Right renal cortex interstitium (tissue), 3 donors: ENCODE measurements at places on chromosomes 1 and 21. TPM values are rescaled to one million over a fixed set of nuclear protein-coding genes. Genes with fewer than 3 reads are reported as not detected.

The ANGPTL3 gene
- polyA plus RNA-seq, result 7.4 TPM

GRCh38 chr1:177211231-177211630, 40.5 kb downstream of the BRINP2 start:
- DNase-seq, result no peak

DNA sequence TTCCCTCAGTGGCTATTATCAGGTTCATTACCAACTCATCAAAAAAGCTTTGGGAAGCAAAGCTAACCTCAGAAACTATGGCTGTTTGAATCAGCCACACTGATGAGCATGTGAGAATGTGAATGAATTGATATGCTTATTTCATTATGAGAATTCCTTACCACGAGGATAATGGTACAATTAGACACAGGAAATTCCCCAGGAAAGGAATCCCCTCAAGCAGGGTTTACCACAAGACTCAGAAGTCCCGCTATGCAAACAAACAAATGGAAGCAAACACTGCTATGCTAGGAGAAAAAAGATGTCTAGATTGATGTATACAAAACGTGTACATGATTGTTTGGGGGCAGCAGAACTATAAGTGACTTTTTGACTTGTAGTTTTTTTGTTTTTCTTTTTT, 205.0 kb downstream of the HMCN1 start:
- DNase-seq, result no peak

The WNT2B gene
- 1.8 TPM for polyA plus RNA-seq

- DNase-seq, result no peak
Observed at GRCh38 chr1:975896-976683, 5.8 kb downstream of the PERM1 start.

DNA sequence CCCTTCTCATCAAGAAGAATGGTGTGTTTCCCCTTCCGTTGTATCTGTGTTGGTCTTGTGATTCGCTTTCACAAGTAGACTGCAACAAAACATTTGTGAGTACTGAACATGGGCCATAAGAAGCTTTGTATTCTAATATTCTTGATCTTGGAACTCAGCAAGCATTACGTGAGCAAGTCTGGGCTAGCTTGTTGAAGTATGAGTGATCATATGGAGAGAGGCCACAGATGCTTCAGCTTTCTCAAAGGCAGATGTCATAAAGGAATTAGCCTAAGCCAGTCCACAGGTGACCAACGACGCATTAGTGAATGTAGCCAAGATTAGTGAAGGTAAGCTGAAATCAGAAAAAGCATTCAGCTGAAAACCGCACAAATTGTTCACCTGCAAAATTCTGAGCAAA, 609.6 kb upstream of the NEGR1 start:
- no peak for DNase-seq

The KCNE2 gene
- polyA plus RNA-seq, result 0.87 TPM

The RNF186 gene
- 0.28 TPM for polyA plus RNA-seq

DNA sequence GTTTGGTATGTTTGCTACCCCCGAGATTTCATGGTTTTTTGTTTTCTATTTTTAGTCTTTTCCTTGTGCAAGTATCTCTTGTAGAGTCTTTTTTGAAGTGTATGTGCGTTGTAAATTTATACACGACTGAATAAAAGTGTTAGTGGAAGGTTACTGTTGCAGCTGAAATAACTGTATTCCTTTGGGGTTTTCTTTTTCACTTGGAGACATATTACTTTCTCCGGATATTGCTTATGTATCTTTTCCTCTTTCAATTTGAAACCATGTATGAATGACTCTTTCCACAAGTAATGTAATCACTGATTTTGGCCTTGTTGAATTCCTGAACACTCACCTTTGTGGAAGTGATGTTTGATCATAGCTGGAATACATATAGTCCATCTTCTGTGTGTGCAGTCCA, 956 bp downstream of the URB2 start:
- no peak for DNase-seq

- no peak for DNase-seq
Observed at GRCh38 chr21:41804381-41804780, 37.5 kb upstream of the RIPK4 start.

GRCh38 chr1:99636647-99637175, 9.2 kb upstream of the PALMD start:
- no peak for DNase-seq

DNA sequence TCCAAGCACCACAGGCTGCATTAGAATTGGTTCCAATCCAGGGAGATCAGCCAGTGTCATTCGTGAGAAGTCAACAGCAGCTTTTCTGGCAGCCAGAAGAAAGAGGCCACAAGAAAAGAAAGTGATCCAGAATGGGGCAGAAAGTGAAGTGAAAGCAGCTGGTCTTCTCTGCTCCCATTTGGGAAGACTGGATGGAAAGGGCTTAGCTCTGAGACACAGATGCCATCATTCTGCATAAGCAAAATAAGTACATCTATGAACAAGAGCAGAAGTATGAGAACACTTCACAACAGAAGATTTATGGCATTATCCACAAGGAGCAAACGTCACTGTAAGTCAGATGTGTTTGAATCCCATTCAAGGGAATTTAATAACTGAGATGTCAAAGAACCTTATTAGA, 326.5 kb upstream of the ESRRG start:
- DNase-seq, result no peak

DNA sequence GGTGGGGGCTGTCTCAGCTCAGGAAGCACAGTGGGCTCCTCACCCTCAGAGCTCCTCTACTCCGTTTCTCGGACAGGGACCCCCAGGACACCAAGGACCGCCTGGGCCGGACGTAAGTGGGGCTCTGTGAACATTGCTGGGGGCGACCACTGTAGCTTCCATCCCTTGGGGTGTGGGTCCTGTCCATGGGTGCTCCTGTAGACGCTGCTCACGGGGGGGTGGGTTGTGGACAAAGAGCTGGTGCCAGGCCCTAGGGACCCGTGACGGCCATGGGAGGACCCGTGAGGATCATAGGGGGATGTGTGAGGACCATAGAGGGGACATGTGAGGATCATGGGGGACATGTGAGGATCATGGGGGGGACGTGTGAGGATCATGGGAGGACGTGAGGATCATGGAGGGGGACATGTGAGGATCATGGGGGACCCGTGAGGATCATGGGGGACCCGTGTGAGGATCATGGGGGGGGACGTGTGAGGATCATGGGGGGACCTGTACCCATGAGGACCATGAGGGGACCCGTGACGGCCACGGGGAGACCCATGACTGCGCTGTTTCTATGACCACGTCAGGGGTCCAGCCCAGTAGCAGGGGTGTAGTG, 18.1 kb downstream of the COL6A1 start:
- DNase-seq, result no peak

The KIF1B gene
- 45.6 TPM for polyA plus RNA-seq

DNA sequence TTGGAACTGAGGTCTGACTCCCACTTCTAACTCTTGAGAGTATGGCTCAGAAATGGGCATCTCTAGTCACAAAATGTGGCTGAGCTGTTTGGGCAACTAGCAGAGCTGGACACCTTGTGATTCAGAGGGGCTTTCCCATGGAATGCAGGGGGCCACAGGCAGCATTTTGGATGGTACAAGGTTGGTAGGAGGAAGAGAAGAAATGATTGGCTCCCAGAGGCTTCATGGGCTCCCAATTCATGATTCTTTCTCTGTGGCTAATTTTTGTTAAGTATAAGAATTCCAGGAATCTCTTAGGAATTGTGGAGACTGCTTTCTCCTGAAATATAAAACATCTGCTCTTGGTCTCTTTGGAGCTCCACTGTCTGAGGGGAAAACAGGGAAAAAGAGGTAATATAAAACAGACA, 49.7 kb downstream of the PBX1 start:
- no peak for DNase-seq

DNA sequence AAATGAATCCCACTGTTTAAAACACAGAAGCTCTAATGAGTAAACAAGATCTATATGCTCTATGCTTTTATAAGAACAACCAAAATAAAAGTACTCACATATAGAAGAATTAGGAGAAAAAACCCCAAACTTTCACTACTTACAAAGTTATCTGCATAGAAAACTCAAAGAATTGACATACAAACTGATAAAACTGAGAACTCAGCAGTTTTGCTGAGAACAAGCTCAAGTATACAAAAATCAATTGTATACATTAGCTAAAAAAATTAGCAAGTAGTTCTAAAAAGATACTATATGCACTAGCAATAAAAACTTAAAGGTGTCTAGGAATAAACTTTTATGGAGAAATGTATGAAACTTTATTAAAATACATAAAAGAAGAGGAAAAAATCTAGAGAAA, 186.2 kb upstream of the KAZN start:
- DNase-seq, result no peak

DNA sequence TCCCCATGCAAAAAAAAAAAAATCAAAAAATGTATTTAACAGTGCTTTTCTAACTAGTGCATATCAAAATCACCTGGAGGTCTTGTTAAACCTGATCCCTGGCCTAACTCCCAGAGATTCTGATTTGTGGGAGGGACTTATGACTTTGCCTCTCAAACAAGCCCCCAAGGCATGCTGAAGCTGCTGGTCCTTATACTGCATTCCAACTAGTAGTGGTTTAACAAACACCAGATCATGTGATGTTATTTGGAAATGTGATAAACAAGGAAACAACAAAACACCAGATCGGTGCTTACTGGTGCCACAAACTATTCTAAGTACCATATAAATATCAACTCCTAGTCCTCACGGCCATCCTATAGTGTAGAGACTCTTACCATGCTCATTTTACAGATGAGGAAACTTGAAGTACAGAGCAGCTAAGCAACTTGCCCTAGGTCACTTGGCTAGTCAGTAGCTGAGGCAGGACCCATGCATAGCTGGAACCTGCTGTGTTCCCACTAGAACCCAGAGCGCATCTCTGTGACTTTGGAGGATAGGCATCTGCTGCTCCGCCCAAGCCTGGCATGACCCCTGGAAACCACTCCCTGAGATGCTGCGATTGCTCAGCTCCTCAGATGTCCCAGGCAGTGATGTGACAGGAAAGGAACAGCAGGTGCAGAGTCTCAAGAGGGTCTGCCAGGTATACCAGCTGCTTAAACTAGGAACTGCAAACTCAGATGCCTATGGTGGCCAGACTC, 38.1 kb downstream of the SOX13 start:
- no peak for DNase-seq

DNA sequence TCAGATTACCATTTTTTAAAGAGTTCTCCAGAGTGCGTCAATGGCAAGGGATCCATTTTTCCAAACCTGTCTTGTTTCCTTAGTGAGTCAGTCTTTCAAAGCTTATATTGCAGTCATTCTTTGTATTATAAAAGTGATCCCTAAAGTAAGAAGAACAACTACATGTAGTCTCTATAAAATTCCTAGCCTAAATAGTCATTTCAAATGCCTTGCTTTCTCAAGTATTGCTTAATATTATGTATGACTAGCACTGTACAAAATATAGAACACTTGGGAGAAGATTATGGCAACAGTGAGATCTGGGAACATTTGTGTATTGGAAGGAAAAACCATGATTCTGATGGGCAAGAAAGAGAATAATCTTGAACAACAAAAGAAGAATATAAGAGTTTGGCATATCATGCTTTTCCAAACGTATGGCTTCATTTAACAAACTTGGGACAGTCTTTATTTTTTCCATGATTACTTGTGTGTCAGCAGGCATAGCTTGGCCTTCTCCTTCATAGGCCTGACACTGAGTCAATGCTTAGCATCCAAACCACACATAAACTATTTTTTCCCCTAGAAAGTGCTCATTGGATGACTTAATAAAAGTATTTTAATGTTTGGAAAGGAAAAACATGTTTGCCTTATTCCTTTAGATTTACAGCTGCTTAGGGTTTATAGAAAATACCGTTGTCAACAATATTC, 547.4 kb downstream of the LTN1 start:
- no peak for DNase-seq

The CD53 gene
- 6.7 TPM for polyA plus RNA-seq

GRCh38 chr1:234583755-234584419, 26.1 kb downstream of the IRF2BP2 start:
- no peak for DNase-seq

GRCh38 chr1:67711855-67712212, 26.8 kb downstream of the GADD45A start:
- no peak for DNase-seq

The INSRR gene
- 1.7 TPM for polyA plus RNA-seq

The DIO1 gene
- 5.6 TPM for polyA plus RNA-seq

GRCh38 chr21:35284199-35284598, 235.1 kb upstream of the RUNX1 start:
- no peak for DNase-seq

The HAPLN2 gene
- polyA plus RNA-seq, result not detected

DNA sequence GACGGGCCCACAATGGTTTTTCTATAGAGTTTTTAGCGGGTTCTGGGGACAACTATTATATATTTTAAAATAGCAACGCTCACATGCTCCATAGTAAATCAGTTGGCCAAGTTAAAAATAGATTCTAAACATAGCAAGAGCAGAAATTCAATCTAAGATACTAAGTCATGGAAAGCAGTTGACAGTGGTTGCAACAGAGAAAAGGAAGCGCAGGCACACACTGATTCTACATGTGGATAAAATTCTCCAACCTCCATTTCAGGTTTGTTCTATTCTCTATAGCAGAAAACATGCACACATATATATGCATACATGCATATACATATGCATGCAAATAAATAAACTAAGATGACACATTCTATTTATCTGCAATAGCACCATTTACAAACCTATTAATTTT, 89.6 kb upstream of the HNRNPU start:
- no peak for DNase-seq
